Activated T-cell treated with anti-CD3 and anti-CD28 coated beads, Interleukin-2, amount 50 U/mL, for 48 hours (primary cell): ENCODE measurements at places on chromosomes 2 and 18.

GRCh38 chr2:15700131-15700530, 108.5 kb downstream of the DDX1 start:
- DNase-seq: no peak

GRCh38 chr2:96838345-96839292, 5.2 kb downstream of the ANKRD23 start:
- DNase-seq: no peak

GRCh38 chr18:39375066-39375465, 1809.5 kb upstream of the CELF4 start:
- no peak for DNase-seq

- DNase-seq: no peak
These were observed 1.1 kb upstream of the CDH2 start for GRCh38 chr18:28177828-28178635.

DNA sequence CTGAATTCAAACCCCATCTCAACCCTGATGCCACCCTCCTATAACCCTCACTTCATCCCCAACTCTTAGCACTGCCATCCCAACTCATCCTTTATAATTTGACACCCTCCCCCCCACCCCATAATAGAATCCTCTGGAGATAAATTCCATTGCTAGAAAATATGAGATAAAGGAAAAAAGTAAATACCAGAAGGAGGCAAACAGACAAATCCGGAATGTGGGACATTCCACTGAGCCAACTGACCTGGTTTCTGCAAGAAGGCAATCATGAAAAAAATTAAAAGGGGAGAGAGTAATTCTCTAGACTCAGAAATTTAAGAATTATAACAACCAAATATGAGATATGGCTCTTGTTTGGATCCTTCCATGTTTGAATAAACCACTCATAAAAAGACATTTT, 132.4 kb downstream of the CYP26B1 start:
- DNase-seq: no peak

DNA sequence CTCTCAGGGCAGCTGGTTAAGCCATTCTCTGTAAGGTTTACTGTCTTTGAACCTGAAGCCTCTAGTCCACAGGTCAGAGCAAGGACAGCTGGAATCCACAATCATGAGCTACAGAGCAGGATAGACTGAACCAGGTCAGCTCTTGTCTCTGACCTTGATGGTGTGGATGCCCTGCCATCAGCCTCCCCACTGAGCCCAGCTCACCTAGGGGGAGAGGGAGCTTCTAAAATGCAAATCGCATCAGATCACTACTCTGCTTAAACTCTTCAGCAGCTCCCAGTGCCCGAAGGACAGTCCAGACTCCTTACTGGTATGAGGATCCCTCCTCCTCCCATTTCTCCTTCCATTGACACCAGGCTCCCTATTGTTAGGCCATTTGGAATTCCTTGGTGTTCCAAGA, 255.3 kb upstream of the CCDC68 start:
- no peak for DNase-seq
